ENCODE measurements at places on chromosomes 7 and 10.

DNA sequence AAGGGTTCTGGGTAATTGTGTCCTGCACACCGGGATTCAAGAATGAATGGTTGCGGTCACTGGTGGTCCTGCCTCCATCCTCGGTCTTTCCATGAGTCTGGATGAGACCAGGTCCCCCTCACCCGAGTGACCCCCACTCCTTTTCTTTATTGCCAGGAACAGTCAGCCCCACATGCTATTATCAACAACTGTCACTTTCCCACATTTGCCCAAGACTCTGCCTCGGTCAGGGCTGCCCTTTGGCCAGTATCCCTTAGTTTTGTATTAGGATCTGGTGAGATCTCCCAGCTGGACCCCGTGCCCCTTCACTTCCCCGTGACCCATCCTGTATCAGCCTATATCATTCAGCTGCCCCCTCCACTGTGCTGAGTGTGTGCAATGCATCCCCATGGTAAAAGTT, 288.3 kb downstream of the ADARB2 start:
- DNase-seq: no peak

GRCh38 chr7:30754315-30754877, 2.5 kb downstream of the INMT start:
- no peak for DNase-seq

DNA sequence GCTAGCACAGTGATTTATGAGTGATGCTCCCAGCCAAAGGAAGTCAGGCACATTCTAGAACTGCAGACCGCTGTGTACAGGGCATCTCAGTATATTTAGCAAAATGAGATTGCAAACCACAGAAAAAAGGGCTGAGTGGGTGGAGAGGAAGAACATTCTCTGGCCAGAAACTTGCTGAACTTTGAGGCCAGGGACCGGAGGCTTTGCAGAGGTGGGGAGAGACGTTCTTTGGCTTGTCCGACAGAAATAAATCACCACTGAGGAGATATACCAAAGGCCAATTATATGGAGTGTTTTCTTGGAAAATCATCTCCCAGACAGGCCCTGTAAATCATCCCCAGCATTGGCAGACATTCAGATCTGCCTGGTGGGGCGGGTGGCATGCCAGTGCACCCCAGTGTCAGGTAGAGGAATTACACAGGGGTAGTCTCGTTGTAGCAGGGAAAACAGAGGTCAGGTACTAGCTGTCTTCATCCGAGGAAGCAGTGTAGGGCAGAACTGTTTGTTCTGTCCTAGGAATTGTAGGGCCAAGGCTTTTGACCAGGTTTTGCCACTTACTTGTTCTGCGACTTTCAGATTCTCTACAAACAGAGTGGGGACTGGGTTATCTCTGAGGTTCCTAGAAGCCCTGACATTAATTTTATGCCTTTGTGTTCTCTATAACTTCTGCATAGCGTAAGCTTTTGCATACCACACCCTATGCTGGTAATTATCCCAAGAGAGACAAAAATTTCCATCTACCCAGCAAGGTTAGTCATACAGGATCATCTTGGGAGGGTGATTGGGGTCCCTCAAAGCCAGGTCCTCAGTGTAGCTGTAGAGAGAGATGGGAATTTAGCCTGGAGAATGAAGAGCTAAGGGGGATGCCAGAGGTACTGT, 655.6 kb downstream of the LRMDA start:
- no peak for DNase-seq

DNA sequence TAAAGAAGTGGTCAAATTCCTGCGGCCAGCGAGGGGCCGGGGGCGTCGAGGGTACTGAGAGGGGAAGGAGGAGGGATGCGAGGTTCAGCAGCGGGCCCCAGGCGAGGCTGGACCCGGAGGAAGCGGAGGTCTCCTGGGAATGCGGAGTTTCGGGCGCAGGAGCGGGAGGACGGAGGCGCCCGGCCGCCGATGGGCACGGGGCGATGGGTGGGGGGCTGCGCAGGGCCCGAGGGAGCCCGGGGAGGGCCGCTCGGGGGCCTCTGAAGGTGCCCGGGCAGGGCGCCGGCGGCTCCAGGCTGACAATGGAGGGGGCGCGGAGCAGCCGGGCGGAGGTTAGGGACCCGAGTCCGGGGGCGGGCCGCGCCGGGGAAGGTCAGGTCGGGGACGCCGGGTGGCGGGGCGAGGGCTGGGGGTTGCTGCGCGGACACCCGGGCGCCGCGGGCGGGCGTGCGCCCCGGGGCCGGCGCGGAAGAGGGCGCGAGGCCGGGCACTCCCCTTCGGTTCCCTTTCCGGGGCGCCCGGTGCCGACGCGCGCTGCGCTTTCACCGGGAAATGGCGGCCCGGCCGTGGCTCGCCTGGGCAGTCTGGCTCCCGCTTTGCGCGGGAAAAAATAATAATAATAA, 683 bp downstream of the MACROH2A2 start:
- DNase-seq: peak; percentile 36

DNA sequence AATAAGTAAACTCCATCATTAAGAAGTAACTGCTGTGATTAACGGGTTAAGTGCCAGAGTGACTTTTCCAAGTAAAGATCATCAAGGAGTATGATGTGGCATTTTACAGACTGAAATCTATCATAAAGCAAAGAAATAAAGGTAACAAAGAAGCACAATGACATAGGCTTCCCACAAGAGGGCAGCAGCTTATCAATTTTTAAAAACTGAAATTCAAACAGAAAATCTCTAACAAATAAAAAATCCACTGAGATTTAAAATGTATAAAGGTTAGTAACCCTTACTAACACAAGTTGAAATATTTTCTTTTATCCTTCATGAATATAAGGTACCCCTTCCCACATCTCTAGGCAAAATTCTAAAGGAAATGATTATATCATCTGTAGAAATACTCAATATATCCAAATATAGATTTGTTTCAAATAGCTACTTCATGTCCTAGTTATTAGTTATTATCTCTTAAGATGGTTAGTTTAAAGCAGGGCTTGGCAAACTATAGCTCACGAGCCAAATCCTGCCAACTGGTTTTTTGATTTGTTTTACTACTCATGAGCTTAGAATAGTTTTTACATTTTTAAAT, 29.2 kb downstream of the FAM3C start:
- DNase-seq: no peak

DNA sequence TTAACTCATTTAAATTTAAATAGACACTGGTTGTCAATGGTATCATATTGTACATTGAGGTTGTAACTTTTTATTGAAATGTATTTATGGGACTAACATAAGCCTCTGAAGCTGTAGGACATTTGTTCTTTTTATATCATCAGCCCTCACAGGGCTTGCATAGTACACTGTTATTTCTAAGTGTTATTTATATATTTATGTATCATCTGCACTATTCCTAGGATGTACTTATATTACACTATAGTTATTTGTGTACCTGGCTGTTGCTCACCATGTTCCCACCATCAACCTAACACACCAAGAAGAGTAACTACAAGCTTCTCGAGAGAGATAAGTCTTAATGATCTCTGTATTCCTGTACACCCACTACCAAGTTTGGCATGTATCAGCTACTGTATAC, 224.7 kb downstream of the PPP1R3A start:
- no peak for DNase-seq

- DNase-seq: no peak
Observed at GRCh38 chr10:91643700-91644099, 10.8 kb upstream of the PPP1R3C start.

DNA sequence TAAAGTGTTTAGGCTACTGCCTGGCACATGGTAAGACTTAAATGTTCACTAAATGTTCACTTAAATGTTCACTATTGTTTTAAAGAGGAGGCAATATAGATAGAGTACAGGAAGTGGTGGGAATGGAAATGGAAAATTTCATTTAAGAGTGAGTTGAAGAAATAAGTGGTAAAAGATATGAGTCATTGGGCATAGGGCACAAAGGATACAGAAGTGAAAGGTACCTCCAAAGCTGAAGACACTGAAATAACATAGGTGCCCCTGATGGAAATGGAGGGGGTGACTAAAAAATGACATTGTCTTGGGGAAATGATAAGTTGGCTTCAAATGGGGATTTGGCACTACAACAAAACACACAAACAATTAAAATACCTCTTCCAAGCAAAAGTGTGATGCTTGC, 5.2 kb upstream of the FRA10AC1 start:
- no peak for DNase-seq

- peak; percentile 64 for DNase-seq
Observed at GRCh38 chr10:114470956-114471905, 66.9 kb upstream of the AFAP1L2 start.

DNA sequence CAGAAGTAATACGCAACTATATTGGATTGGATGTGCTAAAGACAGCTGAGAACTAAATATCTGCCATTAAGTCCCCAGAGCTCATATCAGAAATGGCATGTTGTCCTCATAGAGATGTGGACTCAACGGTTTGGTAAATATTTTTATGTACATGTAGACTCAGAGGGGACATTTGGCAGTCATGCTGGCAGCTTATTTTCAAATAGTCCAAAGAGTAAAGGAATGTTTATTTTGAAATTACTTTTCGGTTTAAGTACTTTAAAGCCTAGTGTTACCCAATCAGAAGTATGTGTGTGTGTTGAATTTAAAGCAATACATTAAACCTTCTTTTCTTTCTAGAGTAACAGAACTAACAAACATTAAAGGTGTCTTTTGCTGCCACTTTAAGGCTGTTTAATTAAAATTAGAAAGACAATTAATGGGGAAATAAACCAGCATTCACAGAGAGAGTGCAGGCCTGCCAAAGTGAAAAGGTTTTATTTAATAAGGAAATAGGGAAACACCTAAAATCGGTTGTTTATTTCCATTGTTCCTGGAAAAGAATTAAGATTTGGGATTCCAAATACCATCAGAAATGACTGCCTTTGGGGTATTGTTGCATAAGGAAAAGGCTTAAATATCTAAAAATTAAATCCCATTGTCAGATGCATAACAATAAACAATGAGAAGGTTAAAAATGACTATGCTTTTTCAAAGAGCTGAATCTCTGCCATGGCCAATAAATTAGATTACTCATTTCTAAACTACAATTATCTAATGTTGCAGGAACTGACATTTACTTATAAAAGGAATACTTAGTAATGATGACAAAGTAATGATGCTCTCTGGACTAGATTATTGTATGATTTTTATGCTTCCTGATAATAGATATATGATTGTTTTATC, 113.4 kb upstream of the AHR start:
- DNase-seq: no peak

DNA sequence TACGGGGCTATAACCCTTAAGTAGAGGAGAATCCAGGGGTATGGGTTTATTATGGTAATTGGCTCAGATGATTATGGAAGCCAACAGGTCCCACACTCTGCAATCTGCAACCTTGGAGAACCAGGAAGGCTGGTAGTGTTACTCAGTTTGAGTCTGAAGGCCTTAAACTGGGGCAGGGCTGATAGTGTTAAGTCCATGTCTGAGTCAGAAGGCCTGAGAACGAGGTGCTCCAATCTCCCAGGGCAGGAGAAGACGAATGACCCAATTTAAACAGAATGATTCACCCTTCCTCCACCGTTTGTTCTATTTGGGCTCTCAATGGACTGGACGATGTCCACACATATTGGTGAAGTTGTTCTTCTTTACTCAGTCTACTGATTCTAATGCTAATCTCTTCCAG, 244.5 kb upstream of the PTER start:
- DNase-seq: no peak

- DNase-seq: no peak
Observed at GRCh38 chr7:43462836-43463235, 120.1 kb upstream of the STK17A start.

- no peak for DNase-seq
Observed at GRCh38 chr10:68346774-68347173, 14.0 kb upstream of the PBLD start.

GRCh38 chr10:1872151-1872726, 134.9 kb upstream of the ADARB2 start:
- DNase-seq: no peak

DNA sequence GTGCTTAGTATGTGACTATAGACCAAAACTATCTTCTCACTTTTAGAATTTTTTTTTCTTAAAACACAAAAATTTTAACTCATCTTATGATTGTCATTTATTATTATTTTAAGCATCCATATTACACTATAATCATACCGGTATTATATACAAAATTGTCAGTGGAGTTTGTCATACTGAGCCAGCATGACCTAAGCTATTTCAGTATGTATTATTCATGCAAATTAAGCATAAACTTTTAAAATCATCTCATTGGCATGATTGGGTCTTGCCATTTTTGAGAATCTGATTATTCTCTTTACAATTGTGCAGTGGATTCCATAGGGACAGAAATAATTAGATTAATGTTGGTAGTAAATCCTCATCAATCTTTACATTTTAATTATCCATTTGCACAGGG, 46.2 kb upstream of the STMP1 start:
- no peak for DNase-seq

DNA sequence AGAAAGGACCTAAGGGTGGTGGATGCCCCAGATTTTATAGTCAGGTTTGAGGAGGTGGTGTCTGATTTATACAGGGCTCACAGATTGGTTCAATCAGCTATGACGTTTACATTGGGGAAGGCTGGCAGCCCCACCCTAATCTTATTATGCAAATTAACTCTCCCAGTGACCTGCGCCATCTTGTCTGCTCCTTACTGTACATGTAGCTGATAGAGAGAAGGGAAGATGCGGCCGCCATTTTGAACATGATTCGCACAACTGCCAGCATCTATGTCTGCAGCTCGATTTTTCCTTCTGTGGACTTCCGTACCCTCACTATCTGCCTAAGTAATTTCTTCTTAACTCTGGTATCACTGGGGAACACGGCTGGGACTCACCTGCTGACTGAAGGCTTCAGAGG, 619.0 kb upstream of the DPP6 start:
- no peak for DNase-seq

GRCh38 chr7:11592699-11593098, 239.3 kb downstream of the THSD7A start:
- no peak for DNase-seq

GRCh38 chr10:31081937-31082840, 50.5 kb upstream of the ZNF438 start:
- DNase-seq: no peak

GRCh38 chr7:44396931-44397545, 71.6 kb upstream of the CAMK2B start:
- no peak for DNase-seq

- DNase-seq: no peak
Observed at GRCh38 chr7:15925608-15926007, 239.1 kb upstream of the MEOX2 start.

GRCh38 chr10:4391683-4392082, 434.3 kb upstream of the AKR1E2 start:
- no peak for DNase-seq
